Activated CD4-positive, alpha-beta T cell treated with anti-CD3 and anti-CD28 coated beads for 4 hours (primary cell): ENCODE measurements at places on chromosomes 4 and X.

- no peak for DNase-seq
Observed at GRCh38 chrX:71053217-71053621, 14.9 kb downstream of the SNX12 start.

DNA sequence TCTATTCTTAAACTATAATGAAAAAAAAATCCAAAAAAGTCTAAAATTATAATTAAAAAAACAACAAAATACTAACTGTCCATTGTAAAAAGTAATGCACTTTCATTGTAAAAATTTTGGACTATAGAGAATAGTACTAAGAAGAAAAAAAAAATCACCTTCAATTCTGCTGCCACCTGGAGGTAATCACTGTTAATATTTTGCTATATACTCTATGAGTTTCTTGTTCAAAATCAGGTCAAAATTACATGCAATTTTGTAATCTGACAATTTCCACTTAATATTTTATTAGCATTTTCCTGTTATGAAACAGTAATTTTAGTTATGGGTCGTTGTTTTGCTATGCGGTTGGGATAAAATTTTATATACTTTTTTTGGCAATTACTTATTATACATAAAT is 62.0 kb downstream of the HTT start:
- DNase-seq, result no peak

DNA sequence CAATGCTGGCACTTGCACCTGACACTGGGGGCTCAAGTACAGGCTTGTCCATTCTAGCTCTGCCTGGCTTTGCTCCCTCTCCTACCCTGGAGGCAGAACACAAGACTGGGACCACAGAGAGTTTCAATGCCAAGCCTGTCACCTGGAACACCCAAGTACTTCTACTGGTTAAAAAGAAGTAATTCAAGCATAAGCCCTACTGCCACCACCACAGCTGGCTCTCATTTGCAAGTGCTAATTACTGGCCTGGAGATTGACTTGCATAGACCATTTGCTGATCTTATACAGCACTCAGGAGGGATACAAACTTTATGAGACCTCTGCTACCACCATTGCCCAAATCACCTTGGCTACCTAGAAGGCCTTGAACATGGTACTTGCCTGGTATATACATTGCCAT is 1550.9 kb downstream of the C4orf33 start:
- DNase-seq, result no peak

GRCh38 chr4:147128787-147129186 is 183.1 kb upstream of the TTC29 start:
- DNase-seq, result no peak

DNA sequence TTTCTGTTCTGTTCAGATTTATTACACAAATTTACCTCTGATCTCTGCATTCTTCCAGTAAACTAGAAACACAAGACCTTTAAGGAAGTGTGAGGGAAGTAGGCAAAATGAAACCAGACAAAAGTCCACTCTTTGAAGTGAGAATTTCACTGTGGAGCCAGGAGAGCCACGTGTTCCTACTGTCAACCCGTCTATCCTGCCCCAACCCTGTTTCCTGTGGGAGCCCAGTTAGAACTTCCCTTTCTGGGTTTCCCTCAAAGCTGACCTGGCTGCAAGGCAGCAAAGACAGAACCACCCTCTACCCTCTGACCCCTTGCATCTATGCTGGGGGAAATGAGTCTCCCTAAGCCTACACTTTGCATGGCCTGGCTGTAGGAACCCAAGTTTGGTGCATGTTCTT is 40.0 kb downstream of the TMEM144 start:
- no peak for DNase-seq
